Fibroblast of the aortic adventitia (primary cell): ENCODE measurements at places on chromosomes 5 and 9. TPM values are rescaled to one million over a fixed set of nuclear protein-coding genes. Genes with fewer than 3 reads are reported as not detected.

GRCh38 chr5:160198146-160198545 lies 31.2 kb upstream of the FABP6 start:
- no peak for DNase-seq

Gene NLN
- 26.9 and 30.2 TPM in 2 replicates for total RNA-seq

Gene ITGA2
- 9.1 and 171 TPM in 2 replicates for total RNA-seq

Gene TBC1D13
- 21.0 and 24.2 TPM in 2 replicates for total RNA-seq

GRCh38 chr5:156825688-156826087 lies 24.4 kb upstream of the PPP1R2B start:
- no peak for DNase-seq

- no peak for DNase-seq
These were observed 1.0 kb downstream of the KLF9 start for GRCh38 chr9:70413464-70413798.

Gene GABBR2
- total RNA-seq, result 0.16 and 0.27 TPM in 2 replicates

Gene NR6A1
- 1.2 TPM in 1 of 2 replicates, not detected in the other for total RNA-seq

DNA sequence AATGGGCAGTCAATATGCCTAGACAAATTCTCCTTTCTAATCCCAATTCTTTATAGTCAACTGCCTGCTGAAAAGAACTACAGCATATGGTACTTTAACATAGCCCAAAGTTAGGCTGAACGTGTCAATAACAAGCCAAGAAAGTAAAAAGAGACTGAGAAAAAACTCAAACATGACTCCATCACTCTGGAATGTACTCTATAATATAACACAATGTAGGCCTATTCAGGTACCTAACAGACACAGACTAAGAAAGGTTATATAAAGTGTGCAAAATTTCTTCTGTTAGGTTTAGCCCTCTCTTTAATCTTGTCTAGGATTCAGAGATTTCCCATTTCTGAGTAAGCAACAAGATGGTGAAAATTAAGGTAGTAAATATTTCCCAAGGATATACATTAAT lies 209.7 kb upstream of the PRR16 start:
- DNase-seq, result no peak

GRCh38 chr5:128965011-128965637 lies at the start of gene SLC27A6:
Gene SLC27A6, plus strand, starts transcription at chr5:128965488. Its CDS starts 650 bp downstream, at chr5:128966138.
- no peak for DNase-seq

DNA sequence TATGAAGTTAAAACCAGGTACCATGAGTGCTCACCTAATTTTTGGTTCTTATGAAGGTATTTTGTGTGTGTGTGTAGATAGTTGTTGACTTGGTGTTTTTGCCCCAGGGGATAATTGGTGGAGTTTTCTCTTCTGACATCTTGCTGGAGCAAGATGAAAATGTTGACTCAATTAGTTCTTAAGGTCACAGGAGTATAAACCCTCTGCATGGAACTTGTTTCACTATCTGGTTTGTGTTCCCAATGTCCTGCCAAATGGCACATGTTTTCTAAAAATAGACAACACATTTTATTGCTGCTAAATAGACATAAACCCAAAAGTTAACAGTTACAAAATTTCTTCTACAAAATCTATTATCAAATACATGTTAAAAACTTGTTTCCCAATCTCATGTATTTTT lies 180.9 kb downstream of the FAM170A start:
- no peak for DNase-seq

- DNase-seq, result peak; percentile 99
These were observed 812.9 kb upstream of the ZNF608 start for GRCh38 chr5:125559296-125559695.

DNA sequence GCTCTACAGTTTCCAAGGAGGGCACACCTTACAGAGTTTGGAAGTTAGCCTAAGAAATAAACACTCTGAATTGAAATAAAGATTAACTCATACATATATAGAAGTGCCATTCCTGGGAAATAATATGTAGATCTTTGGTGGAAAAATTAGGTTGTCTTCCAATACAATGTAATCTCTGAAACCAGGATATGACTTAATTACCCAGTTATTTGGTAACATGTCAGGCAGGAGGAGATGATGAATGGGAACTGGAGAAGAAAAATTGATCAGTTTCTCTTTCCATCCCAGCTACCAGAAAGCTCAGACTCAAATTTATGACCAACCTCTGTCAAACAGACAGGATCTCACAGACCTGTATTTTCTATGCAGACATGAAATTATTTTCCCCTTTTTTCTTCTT lies 215.2 kb upstream of the SNX2 start:
- DNase-seq, result no peak

DNA sequence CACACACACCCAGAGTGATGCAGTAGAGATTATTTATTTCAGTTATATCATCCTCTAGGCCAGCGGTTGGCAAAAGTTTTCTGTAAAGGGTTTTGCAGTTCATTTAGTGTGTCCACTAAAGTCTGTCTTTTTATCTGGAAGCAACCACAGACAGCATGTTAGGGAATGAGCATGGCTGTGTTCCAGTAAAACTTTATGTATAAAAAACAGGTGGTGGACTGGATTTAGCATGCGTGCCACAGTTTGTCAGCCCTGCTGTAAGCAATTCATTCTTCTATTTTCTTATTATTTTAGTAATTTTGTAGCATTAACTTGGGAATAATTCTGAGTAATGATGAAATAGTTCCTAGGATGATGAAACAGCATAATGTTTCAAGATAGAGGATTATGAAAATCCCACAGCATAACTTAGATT lies 51.7 kb downstream of the CCNH start:
- DNase-seq, result peak; percentile 87

Gene PNPLA7
- 0.81 and 5.4 TPM in 2 replicates for total RNA-seq

DNA sequence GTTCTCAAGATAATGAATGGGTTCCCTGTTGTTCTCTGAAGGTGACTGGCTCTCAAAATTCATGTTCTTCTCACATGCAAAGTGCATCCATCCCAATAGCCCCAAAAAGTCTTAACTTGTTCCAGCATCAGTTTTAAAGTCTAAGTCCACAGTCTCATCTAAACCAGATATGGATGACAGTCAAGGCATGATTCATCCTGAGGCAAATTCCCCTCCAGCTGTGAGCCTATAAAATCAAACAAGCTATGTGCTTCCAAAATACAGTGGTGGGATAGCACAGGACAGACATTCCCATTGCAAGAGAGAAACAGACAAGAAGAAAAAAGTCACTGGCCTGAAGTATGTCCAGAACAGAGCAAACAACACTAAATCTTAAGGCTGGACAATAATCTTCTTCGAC lies 25.4 kb downstream of the FBXO10 start:
- peak; percentile 22 for DNase-seq

Gene NIPAL4
- total RNA-seq, result under 0.01 TPM in 1 of 2 replicates, not detected in the other

DNA sequence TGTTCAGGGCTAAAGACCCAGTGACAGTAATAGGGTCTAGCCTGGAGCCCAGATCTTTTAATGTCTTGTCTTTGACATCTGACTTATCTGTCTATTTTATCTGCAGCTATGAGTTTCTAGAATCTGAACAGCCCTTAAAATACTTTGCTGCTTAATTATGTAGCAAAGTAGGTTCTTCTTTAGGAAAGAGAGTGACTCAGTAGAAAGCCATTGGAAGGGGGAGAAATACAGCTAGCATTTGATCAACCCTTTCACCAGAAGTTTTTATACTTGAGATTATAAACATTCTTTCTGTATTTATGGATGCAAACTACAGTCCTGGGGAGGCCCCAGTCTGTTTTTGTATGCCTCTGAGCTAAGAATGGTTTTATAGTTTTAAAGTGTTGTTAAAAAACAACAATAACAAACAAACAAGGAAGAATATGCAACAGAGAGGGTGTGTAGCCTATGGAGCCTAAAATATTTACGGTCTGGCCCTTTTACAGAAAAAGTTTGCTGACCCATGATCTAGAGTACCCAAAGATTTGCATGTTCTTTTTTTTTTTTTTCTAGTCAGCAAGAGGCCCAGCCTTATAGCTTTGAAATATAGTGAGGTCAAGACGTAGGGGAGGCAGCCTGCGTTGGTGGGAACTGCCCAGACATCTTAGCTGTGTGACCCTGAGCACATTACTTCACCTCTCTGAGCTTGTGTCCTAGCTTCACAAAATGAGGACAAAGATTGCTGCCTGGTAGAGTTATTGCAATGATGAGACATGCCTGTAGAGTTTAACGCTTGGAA lies 9.7 kb downstream of the GSN start:
- DNase-seq, result peak; percentile 64

GRCh38 chr9:135210676-135211523 lies 123.4 kb downstream of the OLFM1 start:
- DNase-seq, result no peak

Gene CRB2
- total RNA-seq, result 0.08 TPM in 1 of 2 replicates, not detected in the other

DNA sequence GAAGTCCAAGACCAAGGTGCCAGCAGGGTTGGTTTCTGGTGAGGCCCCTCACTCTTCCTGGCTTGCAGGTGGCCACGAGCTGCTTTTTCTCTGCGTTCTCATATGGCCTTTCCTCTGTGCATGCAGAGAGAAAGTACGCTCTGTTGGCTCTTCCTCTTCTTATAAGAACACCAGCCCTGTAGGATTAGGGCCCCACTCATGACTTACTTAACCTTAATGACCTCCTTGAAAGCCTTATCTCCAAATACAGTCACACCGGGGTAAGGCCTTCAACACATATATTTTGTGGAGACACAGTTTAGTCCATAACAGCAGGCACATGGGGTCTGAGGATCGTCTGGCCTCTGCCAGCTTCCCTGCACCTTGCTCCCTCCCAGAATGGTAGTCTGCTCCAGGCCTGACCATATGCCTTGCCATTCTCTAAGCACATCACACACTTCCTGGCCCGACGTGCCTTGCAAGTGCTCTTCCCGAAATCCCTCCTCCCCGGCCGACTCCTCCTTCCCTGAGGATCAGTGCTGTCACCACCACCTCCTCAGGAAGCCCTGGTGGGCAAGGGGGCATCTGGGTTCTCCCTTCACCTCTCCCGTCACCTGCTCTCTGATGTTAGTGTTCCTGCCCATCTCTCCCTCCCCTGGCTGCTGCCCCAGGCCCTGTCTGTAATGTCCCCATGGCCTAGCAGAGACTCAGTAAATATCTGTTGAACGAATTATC lies 200.7 kb downstream of the AOPEP start:
- no peak for DNase-seq

DNA sequence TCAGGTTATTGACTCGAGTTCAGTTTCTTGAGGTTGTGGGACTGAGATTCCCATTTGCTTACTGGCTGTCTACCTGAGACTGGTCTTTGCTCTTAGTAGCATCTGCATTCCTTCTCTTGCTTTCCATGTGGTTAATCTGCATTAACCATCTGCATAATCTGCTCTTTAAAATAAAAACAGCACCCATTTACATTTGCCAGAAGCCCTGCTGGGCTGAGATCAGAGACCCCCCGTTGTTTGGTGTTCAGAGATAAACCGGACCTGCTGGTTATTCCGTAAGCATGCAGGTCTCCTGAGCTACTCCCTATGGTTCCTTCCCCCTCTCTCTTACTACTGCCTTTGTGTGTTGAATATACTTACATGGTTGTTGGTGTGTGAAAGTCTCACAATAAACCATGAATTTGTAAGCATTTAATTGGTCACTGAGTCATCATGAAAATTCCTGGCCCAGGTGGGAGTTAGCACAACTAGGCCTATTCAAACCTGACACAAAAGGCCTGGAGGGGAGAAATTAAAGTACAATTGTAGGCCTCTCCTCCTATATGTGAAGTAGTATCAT lies 396.7 kb downstream of the MRPS30 start:
- DNase-seq, result no peak

DNA sequence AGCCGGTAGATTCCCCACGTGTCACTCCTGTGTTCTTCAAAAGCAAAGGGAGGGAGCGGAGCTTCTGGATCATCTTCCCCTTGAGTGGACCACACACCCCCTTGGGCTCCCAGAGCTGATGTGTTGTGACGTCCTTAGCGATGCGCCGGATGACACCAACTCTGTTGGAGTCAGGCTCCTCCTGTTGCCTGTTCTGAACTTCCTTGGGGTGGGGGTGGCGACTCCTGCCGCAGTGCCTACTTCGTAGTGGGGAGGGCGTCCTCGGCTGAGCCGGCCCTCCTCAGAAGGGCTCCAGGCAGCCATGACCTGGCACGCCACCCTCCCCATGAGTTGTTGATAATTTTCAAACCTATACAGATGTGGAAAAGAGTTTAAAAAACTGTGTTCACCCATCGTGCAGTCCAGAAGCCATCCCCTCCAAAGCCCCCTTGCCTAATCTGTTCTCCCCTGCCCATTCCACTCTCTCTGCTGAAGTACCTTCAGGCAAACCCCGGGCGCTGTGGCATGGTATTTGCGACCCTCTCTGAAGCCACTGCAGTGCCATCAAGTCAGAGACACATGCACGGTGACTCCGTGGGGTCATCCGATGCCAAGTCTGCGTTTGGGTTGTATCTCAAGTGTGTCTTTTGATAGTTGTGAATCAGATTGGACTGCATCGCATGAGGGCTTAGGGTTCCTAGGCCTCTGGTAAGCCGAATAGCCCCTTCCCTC lies 16.7 kb downstream of the EXOC3 start:
- no peak for DNase-seq

DNA sequence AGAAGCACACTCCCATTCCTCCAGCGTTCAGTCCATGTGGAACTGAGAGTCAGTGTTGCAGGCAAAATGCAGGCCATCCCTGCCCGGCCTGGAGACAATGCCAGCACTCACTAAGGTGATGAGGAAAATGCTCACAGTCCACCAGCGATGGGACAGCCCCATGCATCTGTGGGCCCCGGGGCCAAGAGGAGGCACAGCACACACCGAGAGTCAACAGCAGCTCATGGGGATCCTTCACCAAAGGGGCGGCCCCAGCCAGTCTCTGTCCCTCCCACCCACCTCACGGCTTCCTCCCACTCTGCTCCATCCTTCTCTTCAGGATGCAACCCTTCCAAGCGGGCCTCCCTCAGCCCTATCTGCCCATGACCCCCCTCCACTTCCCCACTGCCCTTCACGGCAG lies 6.2 kb downstream of the SEMA4D start:
- DNase-seq, result no peak

Gene PALM2AKAP2
- total RNA-seq, result 4.2 and 5.0 TPM in 2 replicates

DNA sequence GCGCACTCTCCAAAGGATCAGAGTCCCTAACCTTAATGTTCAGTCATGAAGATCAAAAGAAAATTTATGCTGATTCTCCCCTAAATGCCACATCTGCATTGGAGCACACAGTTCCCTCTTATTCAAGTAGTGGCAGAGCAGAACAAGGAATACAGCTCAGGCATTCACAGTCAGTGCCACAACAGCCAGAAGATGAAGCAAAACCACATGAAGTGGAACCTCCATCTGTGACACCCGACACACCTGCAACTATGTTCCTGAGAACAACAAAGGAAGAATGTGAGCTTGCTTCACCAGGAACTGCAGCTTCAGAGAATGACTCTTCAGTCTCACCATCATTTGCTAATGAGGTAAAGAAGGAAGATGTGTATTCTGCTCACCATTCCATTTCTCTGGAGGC lies 40.0 kb downstream of the CMYA5 start:
- DNase-seq, result no peak

GRCh38 chr5:127671218-127671617 lies 22.3 kb downstream of the CTXN3 start:
- DNase-seq, result no peak
